ENCODE measurements at places on chromosomes 11 and 22. TPM values are rescaled to one million over a fixed set of nuclear protein-coding genes. Genes with fewer than 3 reads are reported as not detected.

DNA sequence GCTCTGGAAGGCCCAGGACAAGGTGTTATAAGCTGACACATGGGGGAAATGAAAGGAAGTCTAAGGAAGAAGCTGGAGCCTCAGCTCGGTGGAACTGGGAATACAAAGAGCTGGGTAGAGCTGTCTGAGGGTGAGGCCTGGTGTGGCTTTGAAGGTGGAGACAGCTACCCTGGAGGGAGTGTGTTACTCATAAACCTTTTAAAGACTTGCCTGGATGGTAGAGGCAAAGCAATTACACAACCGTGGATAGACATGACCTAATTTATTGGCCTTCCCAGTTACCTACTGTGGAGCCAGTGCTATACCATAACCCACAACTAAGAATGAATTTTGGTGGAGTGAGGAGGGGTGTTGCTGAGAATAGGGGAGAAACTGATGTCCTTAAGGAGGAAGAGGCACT lies 22.6 kb downstream of the EXPH5 start:
- DNase-seq: no peak

Gene NELL1
- 2.8 TPM for polyA plus RNA-seq

Gene TMEM45B
- 16.1 TPM for polyA plus RNA-seq

Gene HBB
- polyA plus RNA-seq: 107 TPM

Gene GLB1L2
- 28.7 TPM for polyA plus RNA-seq

Gene OOSP1
- polyA plus RNA-seq: not detected

DNA sequence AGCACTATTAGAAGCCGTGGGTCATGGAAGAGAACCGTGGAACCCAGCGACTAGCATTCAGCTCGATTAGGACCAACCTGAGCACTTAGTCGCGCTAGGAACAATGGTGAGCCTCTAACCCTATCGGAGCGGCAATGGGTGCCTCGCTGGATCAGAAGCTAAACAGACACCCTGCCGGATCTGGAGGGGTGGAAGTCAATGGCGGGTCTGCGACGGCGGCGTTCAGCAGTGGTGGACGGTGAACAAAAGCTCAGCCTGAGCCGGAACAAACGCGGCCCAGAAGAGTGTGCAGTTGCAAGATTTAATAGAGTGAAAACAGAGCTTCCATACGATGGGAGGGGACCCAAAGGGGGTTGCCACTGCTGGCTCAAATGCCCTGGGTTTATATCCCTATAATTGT lies 391.8 kb upstream of the DDI1 start:
- no peak for DNase-seq

DNA sequence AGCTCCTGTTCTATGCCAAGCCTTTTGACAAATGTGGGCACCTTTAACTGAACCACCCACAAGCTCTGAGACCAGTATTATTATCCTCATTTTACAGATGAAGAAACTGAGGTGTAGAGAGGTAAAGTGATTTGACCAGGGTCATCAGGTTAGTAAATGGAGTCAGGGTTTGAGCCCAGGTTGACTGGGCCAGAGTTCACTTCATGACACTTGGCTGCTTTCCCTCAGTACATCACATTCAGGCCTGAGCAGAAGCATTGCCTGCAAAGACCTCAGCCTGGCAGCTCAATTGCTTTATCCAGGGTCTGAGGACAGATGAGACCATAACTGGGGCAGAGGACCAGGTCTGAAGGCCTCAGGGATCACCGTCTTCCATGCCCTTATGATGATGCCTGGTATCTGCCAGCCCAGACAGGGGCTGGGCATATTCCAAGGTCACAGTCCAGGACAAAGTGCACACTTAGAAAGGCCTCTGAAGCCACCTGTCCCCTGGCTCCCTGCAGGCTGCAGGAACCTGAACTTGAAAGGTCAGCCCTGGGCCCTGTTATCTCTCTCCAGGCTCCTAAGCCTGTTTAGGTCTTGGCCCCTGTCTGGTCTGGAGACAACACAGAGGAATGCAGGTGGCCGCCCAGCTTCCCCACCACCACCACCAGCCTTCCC lies 32.0 kb downstream of the POU2AF3 start:
- DNase-seq: no peak

DNA sequence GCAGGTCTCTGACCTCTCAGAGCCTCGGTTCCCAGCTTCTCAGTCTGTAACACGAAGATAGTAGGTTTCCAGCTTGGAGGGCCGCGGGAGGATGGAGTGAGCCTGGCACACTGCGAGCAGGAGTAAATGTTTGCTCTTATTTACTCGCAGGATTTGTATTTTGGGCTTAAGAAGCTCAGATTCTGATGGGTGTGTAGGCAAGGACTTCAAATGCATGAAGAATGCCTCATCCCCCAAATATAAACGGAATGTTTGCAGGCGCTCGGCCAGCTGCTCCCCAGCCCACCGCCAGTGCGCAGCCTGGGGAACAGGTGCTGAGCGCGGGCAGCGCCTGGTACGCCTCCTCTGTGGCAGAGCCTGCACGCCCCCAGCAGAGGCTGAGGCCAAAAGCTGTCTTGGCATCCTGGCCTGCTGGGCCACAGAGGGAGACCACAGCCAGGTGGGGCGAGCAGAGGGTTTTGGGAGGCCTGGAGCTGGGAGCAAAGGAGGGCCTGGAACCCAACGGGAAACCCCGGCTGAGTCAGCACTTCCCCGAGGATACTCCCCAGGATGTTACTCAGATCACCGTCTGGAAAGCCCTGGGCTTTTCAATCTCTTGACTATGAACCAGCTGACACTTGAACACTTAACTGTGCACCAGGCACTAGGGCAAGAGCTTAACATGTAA lies 9.4 kb downstream of the EHD1 start:
- no peak for DNase-seq

GRCh38 chr11:103537904-103538502 lies 428.8 kb downstream of the DYNC2H1 start:
- DNase-seq: no peak

DNA sequence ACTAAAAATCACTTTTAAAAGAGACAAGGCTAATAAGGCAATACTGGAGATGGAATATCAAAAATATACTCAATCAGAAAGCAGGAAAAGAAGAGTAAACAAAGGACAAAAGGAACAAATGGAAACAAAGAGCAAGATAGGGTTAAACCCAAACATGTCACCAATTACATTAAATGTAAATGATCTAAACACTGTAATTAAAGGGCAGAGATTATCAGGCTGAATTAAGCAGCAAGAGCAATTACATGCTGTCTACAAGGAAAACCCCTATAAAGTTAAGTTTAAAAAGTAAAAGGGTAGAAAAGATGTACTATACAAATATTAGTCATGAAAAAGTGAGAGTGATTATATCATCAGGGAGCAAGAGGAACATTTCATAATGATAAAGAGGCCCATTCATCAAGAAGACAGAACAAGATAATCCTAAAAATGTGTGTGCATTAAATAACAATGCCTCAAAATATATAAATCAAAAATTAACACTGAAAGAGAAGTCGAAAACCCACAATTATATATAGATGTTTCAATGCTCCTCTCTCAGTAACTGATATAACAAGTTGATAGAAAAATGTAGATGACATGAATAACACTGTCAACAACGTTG lies 56.8 kb downstream of the ALX4 start:
- no peak for DNase-seq

- DNase-seq: no peak
Observed at GRCh38 chr11:13116491-13116890, 107.4 kb downstream of the RASSF10 start.

- DNase-seq: no peak
Observed at GRCh38 chr11:87804176-87804575, 371.1 kb downstream of the RAB38 start.

GRCh38 chr11:14480716-14481115 lies 18.9 kb downstream of the COPB1 start:
- no peak for DNase-seq

DNA sequence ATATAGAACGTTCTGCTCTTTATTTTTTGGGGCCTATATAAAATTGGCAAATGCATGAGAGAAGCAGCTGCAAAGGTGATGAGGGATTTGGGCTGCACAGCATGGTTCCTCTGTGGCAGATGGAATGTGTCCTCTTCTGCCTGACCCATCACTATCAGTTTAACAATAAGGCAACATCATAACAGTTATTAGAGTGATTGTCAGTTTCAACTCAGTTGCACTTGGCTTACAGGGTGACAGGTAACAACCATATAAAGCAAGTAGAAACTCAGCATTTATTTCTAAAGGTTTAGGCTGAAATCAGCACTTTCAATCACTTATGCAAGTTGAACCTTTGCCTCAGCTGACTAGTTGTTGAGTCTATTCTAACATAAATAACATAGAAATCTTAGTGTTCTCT lies 935.4 kb upstream of the CHORDC1 start:
- DNase-seq: no peak

Gene RIMBP3C
- 0.47 TPM for polyA plus RNA-seq

Data from renal pelvis (tissue), 12 donors.